Activated CD8-positive, alpha-beta memory T cell treated with anti-CD3 and anti-CD28 coated beads, Interleukin-2, amount 10 ng/mL, durations not matched to agents 7 days and 5 days (primary cell): ENCODE measurements at places on chromosomes 11 and 22. TPM values are rescaled to one million over a fixed set of nuclear protein-coding genes. Genes with fewer than 3 reads are reported as not detected.

Gene KCNJ5
- not detected for total RNA-seq

Gene SMTNL1
- total RNA-seq, result not detected

- no peaks in the 10 kb centered on the region for H3K36me3 ChIP-seq
- H3K27ac ChIP-seq, result no peak overlapping the region
- H3K4me3 ChIP-seq, result no peak overlapping the region
- H3K27me3 ChIP-seq, result no peaks in the 10 kb centered on the region
- no peak for DNase-seq
- no peaks in the 10 kb centered on the region for H3K4me1 ChIP-seq
Measured at GRCh38 chr11:71214553-71215424, 37.6 kb downstream of the SHANK2 start.

Gene CYB5R3
- total RNA-seq, result 66.8 TPM

Gene PRCP
- total RNA-seq, result 21.8 TPM

DNA sequence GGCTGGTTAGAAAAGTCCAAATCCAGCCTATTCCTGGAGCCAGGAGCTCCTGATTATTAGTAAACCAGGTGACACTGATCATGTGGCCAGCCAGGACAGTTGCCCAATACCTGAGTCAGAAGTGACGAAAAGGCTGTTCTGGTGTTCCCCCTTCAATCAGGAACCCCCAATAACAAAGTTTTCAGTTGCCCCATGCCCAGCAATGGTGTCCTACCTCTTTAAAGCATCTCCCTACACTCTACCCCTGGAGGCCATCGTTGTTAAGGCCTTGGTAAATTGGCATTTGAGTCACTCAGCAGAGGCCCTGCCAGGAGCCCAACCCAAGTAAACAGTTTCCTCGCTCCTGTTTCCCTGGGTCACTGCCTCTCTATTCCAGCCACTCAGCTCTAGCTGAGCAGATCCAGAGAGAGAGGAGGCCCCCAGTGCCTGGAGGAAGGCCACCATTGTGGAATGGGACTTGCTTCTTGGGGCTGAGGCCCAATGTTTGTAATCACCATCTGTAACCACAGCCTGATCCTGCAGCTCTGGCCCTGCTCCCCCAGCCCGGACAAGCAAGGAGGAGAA is 25.0 kb downstream of the ARHGAP1 start:
- no peak overlapping the region for H3K4me3 ChIP-seq
- no peaks in the 10 kb centered on the region for H3K27me3 ChIP-seq
- peak overlapping the region; percentile 81 for H3K27ac ChIP-seq
- peaks cover 17% of the 10 kb centered on the region for H3K36me3 ChIP-seq

- peak; percentile 44 for DNase-seq
- H3K27ac ChIP-seq, result no peak overlapping the region
- H3K36me3 ChIP-seq, result no peaks in the 10 kb centered on the region
Measured at GRCh38 chr11:119774172-119774763, 45.3 kb upstream of the NECTIN1 start.

- H3K4me1 ChIP-seq, result no peaks in the 10 kb centered on the region
- no peak overlapping the region for H3K27ac ChIP-seq
- H3K27me3 ChIP-seq, result no peaks in the 10 kb centered on the region
- no peak overlapping the region for H3K4me3 ChIP-seq
- no peak for DNase-seq
- no peaks in the 10 kb centered on the region for H3K36me3 ChIP-seq
Measured at GRCh38 chr22:34502821-34503220, 563.1 kb upstream of the ISX start.

Gene DTX4
- 0.12 TPM for total RNA-seq

DNA sequence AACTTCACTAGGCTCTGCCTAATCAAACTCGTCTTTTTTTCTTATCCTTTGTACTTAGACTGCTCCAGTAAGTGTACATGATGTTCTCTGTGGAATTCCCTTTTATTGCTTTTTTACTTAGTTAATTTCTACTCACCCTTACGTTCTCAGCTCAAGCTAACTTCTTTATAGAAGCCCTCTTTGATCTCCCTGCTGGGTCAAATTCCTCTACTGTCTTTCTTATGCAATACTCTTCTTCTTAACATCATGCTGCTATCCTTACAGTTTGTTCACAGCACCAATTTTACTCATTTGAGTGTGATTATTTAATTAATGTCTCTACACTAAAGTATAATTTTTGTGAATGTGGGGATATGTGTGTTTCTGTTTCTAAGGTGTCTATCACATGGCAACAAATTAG is 498.3 kb downstream of the CNTN5 start:
- H3K27me3 ChIP-seq, result no peaks in the 10 kb centered on the region
- no peak overlapping the region for H3K4me3 ChIP-seq

GRCh38 chr11:112655371-112655770 is 305.8 kb upstream of the NCAM1 start:
- no peak for DNase-seq
- no peaks in the 10 kb centered on the region for H3K4me1 ChIP-seq
- no peak overlapping the region for H3K4me3 ChIP-seq
- H3K27me3 ChIP-seq, result no peaks in the 10 kb centered on the region

DNA sequence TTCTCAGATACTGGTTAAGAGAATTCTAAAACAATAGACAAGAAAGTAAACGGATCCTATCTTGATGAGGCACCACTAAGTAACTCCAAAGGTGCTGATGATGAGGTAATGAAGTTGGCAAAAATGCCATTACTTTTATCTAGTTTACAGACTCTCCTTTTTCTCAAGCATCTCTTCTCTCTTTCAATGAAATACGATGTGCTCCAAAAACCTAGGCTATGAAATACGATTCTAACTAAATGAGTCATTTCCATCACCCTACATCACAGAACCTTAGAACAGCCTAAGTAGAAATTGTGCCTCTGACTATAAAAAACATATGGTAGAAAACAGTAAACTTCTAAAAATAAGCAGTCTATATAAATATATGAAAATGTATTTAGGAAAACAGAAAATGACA is 58.9 kb upstream of the ARHGAP32 start:
- no peak overlapping the region for H3K27ac ChIP-seq
- H3K36me3 ChIP-seq, result no peaks in the 10 kb centered on the region
- peaks cover 4% of the 10 kb centered on the region for H3K4me1 ChIP-seq
- no peak overlapping the region for H3K4me3 ChIP-seq
- H3K27me3 ChIP-seq, result no peaks in the 10 kb centered on the region
- DNase-seq, result no peak

DNA sequence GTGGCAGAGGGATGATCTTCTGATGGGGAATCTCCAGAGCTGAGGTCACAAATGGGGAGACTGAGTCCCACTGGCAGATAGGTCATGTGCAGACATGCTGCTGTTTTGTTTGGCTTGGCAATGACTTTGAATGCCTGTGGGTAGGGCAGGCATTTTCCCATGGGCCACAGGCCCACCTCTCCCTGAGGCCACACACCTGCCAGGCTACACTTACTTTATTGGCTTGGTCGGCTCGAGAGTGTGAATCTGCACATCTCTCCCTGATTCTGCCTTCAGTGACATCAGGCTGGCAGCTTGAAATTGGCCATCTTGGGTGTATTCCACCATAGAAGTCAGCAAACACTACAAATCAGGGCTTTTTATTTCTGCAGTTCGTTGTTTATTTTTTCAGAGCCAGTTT is 91.5 kb downstream of the GRIK4 start:
- H3K4me3 ChIP-seq, result no peak overlapping the region
- no peaks in the 10 kb centered on the region for H3K36me3 ChIP-seq
- H3K27ac ChIP-seq, result no peak overlapping the region
- no peaks in the 10 kb centered on the region for H3K4me1 ChIP-seq

DNA sequence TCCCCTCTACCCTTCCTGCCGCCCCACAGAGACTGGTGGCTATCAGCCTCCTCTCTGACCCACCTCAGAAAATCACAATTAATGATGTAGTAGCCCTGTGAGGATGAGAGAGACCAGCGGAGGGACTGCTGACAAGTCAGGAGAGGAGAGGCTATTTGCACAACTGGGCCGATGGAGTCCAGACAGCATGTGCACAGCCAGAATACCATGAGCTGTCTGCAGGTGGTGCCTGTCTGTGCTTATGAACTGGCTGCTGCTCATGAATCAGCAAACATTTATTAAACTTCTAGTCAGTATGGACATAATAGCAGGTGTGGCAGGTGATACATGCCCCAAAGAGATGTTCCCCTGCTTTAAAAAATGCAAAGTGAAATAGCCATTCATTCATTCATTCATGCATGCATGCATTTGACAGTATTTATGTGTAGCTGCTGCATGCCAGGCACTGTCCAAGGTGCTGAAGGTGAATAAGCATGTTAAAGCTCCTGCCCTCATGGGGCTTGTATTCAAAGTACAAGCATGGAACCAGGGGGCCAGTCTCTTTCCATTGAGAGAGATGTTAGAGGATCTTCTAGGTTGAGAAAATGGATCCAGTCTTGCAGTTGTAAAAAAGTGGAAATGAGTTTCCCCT is 141.3 kb downstream of the GRIK4 start:
- H3K4me3 ChIP-seq, result no peak overlapping the region
- no peaks in the 10 kb centered on the region for H3K36me3 ChIP-seq
- H3K27ac ChIP-seq, result no peak overlapping the region
- H3K4me1 ChIP-seq, result no peaks in the 10 kb centered on the region
- no peaks in the 10 kb centered on the region for H3K27me3 ChIP-seq
- DNase-seq, result no peak

GRCh38 chr22:39255449-39256185 is 10.8 kb upstream of the PDGFB start:
- H3K4me1 ChIP-seq, result peaks cover 31% of the 10 kb centered on the region
- DNase-seq, result no peak
- no peak overlapping the region for H3K4me3 ChIP-seq
- H3K36me3 ChIP-seq, result no peaks in the 10 kb centered on the region

GRCh38 chr22:42769574-42770447 is 49.1 kb upstream of the A4GALT start:
- no peak for DNase-seq
- no peak overlapping the region for H3K27ac ChIP-seq
- peaks cover 2% of the 10 kb centered on the region for H3K27me3 ChIP-seq
- H3K4me3 ChIP-seq, result no peak overlapping the region
- no peaks in the 10 kb centered on the region for H3K36me3 ChIP-seq

DNA sequence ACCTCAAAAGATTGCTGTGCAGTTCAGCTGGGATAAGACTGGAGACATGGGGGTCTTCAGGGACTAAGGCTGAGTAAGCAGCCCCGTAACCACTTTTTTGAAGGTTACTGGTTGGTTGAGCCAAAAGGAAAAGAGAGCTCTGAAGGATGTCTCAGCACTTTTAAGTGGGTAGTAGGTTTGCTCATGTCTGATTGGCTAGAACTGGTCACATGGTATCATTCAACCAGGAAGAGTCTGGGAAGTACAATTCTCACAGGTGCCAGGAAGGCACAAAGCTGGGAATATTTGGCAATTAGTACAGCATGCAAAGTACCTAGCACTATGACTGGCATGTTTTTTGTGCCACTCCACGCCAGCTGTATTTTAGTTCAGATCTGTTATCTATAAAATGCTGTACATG is 58.1 kb downstream of the SNX19 start:
- H3K36me3 ChIP-seq, result no peaks in the 10 kb centered on the region
- no peak for DNase-seq
- H3K27ac ChIP-seq, result no peak overlapping the region
- no peaks in the 10 kb centered on the region for H3K4me1 ChIP-seq
- peaks cover 16% of the 10 kb centered on the region for H3K27me3 ChIP-seq
